ENCODE measurements at places on chromosomes 6 and 20. TPM values are rescaled to one million over a fixed set of nuclear protein-coding genes. Genes with fewer than 3 reads are reported as not detected.
A peak's percentile ranks its signal among the peaks of the same experiment; 100 is the strongest.

SRSF12 gene
- 7.0 TPM for total RNA-seq

DNA sequence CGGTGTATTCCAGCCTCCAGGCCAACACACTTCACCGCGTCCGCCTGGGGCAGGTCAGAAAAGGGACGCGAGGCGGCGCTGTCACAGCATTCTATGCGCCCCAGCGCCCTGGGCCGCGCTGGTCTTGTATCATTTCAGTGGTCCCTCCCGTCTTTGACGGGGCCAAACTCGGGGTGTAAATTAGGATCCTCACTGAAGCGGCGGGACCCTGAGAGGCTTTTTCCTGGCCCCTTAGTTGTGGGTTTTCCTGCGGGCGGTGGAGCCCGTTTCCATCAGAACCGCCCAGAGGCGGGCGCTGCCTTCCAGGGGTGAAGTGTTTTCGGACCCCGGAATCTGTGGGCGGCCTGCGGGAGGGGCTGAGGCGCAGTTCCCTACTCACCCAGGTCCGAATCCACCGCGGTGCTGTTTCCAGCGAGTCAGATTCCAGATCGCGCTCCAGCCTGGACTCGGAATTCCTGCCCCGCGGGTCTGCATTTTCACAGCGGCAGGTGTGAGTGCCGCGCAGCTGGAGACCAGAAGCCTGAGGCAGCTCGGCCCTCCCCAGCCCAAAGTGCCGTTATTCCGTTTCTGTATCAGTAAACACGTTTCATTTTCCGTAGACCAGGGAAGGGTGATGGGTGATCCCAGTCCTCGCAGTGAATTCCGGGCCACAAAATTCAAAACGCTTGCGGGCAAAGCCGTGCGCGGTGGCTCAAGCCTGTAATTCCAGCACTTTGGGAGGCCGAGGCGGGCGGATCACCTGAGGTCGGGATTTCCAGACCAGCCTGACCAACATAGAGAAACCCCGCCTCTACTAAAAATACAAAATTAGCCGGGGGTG, 3.9 kb upstream of the MICB start:
- peak; percentile 43 for DNase-seq

GRCh38 chr6:162785632-162786242, 58.0 kb downstream of the PACRG start:
- no peak for DNase-seq

- no peak for DNase-seq
Measured at GRCh38 chr6:114249522-114249921, 93.3 kb downstream of the HS3ST5 start.

DNA sequence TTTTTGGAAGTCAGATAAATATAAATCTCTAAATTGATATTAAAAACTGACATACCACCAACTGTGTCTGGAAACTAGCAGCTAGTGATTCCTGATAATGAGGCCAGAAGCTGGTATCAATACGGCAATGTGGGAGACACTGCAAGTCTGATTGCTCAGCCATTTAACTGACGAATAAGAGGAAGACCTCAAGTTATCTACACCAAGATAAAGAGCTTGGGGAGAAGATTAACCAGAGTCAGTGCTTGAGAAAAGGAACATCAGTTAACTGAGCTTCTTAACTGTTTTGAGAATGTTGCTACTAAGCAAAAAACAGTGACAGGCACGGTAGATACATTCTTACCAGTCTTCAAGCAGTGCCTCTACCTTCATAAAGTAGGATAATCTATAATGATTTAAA, 140.4 kb upstream of the TENT5A start:
- DNase-seq, result peak; percentile 44

SLC16A10 gene
- 0.48 TPM for total RNA-seq

SLC35D3 gene
- total RNA-seq, result not detected

DNA sequence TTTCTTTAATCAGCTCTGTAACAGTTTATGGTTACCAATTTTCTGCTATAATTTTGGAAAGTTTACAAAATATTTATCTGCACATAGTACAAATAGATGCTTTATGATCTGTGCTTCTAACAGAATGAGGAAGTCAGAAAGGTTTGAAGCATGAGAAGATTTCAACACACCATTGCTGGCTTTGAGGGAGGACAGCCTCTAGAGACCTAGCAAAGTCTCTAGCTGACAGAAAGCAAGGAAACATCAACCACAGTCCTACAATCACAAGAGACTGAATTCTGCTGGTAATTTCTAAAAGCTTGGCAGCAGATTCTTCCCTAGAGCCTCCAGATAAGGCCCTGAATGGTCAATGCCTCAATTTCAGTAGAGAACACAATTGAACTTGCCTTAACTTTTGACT, 750.8 kb upstream of the SLC35B3 start:
- no peak for DNase-seq

DNA sequence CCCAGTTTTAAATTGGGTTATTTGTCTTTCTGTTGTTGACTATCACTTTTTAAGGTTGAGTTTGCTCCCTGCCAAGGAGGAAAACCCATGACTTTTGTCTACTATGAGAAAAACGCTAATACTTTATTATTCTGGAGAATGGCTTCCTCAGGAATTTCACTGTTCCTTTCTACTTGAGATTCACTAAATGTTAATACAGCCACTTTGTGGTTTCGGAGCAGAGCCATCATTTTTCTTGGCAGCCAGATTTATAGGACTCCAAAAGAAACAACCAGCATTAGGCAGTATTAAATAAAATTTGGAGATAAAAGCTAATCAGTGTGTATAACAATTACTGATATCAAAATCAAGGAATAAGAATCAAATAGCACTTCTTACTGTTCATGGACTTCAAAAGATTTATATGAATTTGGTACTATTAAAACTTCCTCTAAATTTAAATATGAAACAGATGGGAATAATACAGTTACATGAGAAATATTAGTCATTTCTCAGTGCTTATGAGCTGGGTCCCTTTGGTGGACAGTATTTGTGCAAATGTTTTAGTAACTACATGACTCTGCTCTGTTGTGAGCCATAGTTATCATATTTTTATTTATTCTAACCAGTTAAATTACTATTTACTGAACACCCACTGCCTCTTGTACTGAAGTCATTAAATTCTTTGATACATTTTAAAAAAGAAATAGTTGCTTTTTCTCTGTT, 64.1 kb upstream of the FBXO30 start:
- DNase-seq, result peak; percentile 52

GRCh38 chr20:24977336-24977735, 15.2 kb downstream of the APMAP start:
- DNase-seq, result no peak

DNA sequence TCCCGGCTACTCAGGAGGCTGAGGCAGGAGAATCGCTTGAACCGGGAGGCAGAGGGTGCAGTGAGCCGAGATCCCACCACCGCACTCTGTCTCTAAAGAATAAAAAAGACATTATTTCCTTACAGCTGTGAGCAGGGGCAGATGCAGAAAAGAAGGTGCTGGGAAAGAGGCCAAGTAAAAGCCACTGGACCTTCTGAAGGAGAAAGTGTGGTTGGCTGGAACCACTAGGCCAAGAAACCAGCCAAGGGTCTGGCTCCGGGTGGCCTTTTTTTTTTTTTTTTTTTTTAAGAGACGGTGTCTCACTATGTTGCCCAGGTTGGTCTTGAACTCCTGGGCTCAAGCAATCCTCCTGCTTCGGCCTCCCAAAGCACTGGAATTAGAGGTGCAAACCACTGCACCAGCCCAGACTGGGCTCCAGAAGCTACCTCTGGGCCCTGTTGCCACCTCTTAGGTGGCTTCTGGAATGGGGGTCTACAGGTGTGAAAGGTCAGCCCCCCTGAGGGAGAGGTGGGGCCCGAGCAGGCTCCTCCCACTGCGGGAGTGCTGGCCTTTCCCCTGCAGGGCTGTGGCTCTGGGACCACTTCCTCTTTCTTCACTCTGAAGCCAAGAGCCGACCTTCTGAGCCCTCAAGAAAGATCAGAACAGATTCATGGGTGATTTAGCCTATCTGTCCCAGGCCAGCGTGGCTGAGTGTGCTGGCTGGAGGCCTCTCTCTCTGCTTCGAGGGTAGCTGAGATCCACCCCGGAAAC, at the start of gene FGD2:
Gene FGD2 (plus strand): TSS at position 595 of the 750 bp plus-strand sequence. CDS start 163 bp downstream, outside the sequence.
- DNase-seq, result no peak

DNA sequence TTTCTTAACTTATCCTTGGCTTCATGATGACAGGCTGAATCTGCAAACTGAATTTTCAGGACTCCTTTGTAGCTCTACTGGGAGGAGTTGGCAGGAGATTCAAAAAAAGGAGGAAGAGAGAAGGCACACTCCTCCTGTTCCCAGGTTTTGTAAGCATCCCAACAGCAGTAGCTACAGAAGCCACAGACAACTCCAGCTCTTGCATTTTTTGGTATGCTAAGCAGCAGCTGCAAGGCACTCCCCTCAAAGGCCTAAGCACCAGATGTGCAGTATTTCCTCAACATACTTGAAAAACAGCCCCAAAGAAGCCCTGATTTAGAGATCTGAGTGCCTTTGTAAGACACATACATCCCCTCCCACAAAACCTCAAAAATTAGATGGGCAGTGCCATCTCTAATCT, 328.6 kb upstream of the SYNCRIP start:
- no peak for DNase-seq

TRIM31 gene
- not detected for total RNA-seq

GFOD1 gene
- total RNA-seq, result 10.8 TPM

LAMA4 gene
- total RNA-seq, result 2.0 TPM

TMEM244 gene
- not detected for total RNA-seq

- no peak for DNase-seq
Measured at GRCh38 chr6:50819466-50819903, 814 bp downstream of the TFAP2B start.

- no peak for DNase-seq
Measured at GRCh38 chr20:60053125-60053817, 95.0 kb downstream of the CDH26 start.

BTN1A1 gene
- total RNA-seq, result not detected

CALHM6 gene
- not detected for total RNA-seq

- DNase-seq, result peak; percentile 54
Measured at GRCh38 chr6:127191716-127192115, 73.2 kb downstream of the RSPO3 start.

POU3F2 gene
- total RNA-seq, result 1.9 TPM

DNA sequence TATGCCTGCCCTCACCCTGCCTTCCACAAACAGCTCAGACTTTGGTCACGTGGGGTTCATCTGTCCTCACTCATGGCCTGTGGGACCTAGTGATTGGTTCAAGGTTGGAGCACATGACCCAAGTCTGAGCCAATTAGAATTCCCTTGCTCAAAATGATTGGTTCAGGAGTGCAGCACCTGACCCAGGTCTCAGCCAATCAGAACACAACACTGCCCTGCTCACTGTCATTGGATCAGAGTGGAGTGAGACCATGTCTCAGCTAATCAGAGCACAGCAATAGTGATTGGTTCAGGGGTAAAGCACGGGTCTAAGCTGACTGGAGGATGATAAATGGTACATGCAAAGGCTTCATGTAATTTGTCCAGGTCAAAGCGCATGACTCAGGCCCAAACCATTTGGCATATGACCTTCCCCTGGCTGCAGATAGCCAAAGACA, 102.2 kb downstream of the PREX1 start:
- peak; percentile 66 for DNase-seq

GRCh38 chr20:23203951-23204730, 118.0 kb upstream of the CD93 start:
- DNase-seq, result no peak
